NCI-H524 (cell line): ENCODE measurements at places on chromosomes 7 and 10.

DNA sequence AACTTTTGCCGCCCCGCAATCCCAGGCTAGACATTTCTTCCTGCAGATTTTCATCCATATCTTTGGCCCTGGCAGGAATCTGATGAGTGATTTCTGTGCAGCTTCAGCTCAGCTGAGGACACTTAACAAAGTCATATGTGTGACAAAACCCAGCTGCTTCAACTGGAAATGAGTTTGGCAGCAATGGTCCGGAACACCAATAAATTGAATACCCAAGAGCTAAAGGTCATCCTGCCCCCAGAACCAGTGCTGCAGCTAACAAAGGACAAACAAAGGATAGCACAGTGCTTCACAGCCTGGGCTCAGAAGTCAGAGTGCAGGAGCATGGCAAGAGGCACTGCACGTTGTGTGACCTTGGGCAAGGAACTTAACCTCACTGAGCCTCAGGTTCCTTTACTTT, 40.0 kb upstream of the TRIL start:
- DNase-seq, result no peak

DNA sequence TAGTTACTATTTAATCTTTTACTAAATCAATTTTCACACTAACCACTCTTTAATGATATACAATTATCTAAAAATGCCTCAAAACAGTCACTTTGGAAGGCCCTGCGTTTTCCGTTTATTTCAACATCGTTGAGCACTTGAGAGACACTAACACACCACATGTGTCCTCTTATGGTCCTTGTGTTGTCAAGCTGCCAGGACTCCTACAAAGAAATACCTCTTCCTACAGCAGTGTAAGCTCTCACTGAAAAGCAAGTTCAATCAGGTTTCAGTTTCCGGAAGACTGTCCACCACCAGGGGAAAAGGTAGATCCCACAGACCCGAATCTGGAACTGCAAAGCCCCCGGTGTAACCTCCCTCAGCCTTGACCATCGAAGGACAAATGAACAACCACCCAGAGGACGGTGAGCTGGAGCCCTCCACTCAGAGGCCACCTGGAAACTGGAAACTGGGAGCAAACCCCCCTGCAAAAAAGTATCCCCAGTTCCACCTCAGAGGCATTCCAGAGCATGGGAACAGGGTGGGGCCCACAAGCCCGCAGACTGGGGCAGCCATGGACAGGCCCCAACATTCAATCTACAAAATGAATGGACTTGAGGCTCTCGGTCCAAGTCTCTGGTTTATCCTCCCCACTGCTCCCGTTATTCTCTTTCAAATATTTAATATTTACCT, 37.6 kb downstream of the KCNH2 start:
- DNase-seq, result peak; percentile 32

DNA sequence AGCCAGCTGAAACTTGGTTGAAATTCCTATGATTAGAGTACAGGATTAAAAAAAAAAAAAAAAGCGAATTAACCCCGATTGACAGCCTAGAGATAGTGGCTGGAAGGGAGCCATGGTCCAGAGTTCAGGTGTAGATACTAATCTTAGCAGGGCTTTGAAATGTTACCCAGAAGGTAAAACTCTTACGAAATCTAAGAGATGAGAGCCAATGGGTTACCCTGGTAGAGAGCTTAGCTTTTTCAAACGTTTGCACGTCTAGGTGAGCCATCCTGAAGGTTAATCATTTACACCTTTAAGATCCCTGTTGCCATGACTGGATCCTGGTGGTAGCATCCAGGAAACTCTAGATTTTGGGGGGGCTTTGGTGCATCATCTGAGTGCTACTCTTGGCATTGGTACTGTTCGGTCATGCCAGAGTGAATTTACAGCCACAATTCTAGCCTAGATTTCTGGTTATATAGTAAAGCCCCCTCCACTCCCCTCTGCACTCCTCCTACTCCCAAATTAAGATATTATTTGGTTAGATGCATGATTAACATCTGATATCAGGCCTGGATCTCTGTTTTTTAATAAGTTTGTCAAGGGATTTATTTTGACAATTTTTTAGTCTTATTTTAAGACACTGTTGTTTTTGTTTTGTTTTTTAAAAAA, 1.2 kb downstream of the AGFG2 start:
- no peak for DNase-seq

DNA sequence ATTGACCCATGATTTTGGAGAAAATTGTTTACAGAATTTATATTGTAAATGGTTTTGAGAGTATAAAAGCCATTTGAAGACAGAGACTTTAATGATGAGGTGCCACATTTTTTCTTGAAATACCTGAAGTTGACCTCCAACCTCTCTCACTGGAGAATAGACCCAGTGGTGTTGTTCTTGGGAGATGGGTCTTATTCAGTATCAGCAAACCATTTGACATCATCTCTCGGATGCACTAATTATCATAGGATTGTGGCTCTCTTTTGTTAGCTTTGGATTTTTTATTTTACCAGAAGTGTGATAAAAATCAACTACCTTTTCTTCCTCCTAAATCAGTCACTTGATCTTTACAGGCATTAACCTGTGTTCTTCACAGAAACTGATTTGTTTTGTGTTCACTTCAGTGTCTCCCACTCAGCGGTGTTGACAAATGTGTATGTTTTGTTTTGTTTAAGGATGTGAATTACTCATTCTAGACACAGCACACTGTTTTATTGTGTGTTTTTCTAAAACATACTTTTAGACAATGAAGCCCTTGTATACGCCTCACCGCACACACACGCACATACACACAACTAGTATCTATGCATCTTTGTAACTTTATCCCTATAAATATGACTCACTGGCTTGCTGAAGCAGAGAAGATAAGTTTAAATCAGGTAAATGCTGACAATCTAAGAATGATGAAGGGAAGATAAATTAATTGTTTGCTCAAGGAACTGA, 455.6 kb downstream of the INHBA start:
- no peak for DNase-seq

DNA sequence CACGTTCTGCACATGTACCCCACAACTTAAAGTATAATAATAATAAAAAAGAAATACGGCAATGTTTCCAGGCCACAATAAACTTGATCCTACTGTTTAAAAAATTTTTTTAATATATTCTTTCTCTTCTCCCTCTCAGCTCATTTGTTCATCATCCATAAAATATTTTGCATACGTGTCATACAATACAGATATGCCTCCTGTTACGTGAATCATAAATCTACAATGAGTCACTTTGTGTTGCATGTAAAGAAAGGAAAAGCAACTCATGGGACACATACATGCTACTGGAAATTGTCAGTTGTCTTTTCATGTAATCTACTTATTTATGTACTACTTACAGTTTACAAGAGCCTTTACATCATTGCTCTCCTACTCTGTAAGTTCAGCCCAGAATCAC, 1.1 kb upstream of the TECTB start:
- no peak for DNase-seq

DNA sequence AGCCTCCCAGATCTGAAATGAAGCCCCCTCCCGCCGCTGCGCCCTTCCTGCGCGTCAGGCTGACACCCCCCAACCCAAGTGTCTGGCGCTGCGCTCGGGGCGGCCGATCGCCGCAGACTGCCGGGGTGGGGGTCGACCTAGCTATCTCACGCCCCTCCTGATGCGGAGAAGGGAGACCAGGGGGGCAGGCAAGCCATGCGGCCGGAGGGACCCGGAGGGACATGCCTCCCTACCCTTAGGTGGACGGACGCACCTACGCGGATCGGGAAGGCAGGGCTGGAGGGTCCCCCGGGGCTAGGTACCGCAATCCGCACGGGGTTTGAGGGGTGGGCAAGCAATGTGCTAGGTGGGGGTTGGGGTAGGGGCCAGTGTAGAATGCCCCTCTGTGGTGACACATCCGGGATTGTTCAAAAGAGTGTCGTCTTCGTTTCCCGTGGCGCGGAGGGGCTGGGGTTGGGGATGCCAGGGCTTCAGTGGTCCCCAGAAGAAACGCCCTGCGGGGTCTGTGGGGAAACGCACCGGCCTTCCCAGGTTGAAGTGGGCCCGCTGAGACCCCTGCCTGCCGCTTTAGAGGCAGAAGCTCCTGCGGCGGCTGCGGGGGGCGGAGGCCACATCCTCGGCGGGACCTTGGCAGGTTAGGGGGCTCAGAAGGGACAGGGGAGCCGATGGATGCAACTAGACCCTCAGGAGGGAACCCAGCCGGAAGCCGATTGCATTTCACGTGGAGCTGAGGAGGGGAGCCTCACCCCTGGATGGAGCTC, 913 bp downstream of the ADCYAP1R1 start:
- no peak for DNase-seq

GRCh38 chr7:82745820-82746219, 302.2 kb upstream of the CACNA2D1 start:
- no peak for DNase-seq

DNA sequence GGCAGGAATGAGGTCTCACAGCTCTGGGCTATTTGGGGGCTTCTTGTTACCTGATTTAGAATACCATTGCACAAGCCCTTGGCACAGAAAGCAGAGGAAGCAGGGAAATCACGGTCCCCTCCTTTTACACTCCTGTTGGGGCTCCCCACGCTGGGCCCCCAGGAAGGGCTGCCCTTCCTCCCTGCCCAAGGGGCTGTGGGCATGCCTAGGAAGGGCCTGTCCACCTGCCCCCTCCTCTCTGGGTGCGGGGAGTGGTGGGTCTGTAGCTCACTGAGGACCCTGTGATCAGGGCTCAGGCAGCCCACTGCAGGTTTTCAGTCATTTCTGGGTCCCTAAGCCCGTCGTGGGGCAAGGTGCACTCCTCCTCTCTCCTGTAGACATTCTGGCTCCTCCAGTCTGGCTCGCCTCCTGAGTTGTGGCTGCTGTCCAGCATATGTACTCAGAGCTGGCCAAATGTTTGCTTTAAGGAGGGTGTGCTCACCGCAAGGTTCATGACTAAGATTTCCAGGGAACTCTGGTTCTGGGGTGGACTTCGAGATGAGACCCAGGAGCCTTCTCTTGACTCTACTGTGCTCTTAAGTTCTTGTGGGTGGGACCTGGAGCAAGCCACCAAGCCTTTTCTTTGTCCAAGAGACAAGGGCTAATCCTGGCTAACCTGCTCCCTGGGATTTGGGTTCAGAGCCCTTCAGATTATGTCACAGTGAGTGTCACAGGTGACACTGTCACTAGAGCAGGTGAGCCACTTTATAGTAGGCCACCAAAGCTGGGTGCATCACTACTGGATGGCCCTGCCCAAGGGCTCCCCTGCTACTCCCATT, 56.0 kb downstream of the TACR2 start:
- DNase-seq, result no peak

DNA sequence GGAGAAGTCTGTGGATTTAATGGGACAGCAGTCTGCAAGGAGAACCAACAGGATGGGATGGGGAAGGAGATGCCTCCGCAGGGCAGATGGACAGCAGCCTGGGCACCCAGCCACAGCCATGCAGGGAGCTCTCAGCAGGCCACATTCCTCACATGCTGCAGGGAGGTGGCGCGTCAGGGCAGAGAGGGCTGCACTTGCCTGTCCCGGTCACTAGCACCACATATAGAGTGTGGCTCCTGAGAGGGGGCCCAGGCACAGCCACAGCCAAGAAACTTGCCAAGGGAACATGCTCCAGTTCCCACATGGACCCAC, 86.8 kb upstream of the ZMIZ1 start:
- DNase-seq, result no peak

- no peak for DNase-seq
These were observed 55.8 kb downstream of the PTN start for GRCh38 chr7:137287651-137288258.

GRCh38 chr7:22427855-22428254, 70.9 kb upstream of the RAPGEF5 start:
- no peak for DNase-seq

- no peak for DNase-seq
These were observed 2.7 kb upstream of the PRKRIP1 start for GRCh38 chr7:102393467-102393866.

GRCh38 chr10:127939786-127940330, 33.0 kb downstream of the PTPRE start:
- DNase-seq, result no peak

- DNase-seq, result no peak
These were observed 325.8 kb downstream of the CAMK1D start for GRCh38 chr10:12675186-12675585.

GRCh38 chr7:71753956-71754664, 622.2 kb downstream of the GALNT17 start:
- peak; percentile 33 for DNase-seq

GRCh38 chr10:101858723-101859500, 15.3 kb upstream of the KCNIP2 start:
- DNase-seq, result no peak

DNA sequence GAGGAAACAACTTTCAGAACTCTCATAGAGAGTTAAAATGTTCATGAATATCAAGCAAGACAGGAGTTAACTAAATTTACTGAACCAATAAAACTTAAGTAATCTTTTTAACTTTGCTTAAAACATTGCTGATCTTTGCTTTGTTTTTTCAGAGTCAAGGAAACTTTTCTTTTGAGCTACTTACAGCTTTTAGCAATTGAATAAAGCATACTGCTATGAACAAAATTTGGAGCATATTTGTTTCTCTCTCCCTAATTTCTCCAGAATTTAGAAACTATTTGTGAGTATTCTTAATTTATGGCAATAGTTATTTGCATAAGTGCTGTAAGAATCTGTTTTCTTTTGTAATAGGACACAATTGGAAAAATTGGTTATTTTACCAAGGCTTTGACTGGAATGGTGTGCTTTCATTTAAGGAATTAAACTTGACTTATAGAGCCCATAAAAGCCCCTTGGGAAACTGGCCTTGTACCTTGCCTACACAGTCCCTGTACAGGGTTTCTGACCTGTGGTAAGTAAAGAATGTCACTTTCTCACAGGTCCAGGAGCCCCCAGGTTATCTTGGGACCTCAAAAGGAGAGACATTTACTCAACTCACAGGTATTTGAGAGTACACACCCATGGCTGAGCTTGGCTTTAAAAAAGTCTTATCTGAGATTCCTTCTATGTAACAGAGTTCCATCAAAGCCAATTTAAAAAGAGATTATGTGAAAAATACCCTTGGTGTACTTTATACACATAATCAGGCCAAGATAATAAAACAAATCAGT, 23.3 kb upstream of the KIAA1549 start:
- no peak for DNase-seq

DNA sequence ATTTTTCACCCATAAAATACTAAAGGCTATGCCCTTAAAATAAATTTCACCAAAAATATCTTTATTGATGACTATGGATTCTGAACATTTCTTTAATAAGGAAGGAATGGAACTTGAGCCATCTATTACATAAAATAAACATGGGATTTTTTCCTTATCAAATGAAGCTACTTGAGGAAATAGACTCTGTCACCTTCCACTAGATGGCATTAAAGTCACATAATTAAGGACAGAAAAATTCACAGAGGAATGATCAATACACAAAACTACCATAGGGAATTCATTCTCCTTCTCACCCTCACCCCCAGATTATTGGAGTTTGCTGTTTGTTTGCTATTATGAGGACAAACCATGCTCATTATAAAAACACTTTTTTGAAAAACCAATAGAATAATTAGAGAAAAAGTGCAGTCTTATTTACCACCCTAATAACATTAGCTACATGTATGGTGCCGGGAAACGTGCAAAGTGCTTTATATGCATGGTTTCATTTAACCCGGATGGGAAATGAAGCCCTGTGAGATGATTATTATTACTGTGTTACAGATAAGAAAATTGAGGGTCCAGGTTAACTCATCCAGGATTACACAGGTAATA, 21.1 kb upstream of the FOXI2 start:
- DNase-seq, result peak; percentile 28
